ENCODE measurements at places on chromosomes 1 and 21.

DNA sequence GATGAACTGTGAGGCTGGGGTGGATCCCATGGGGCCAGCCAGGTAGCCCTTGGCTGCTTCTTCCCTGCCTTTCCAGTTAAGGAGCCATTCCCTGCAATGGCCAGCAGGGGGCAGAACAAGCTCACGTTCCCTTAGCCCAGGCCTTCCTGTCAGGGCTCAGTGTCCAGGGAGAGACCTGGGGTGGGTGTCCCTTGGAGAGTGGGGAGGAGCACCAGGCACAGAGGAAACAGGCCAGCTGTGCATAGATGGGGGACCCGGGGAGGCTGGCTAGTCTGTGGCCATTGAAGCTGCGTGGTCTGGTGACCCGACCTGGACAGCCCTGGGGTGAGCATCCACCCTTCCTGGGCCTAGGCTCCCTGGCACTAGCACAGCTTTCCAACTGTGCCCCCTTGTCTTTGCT, 13.2 kb upstream of the EPS8L3 start:
- peak; percentile 89 for DNase-seq

DNA sequence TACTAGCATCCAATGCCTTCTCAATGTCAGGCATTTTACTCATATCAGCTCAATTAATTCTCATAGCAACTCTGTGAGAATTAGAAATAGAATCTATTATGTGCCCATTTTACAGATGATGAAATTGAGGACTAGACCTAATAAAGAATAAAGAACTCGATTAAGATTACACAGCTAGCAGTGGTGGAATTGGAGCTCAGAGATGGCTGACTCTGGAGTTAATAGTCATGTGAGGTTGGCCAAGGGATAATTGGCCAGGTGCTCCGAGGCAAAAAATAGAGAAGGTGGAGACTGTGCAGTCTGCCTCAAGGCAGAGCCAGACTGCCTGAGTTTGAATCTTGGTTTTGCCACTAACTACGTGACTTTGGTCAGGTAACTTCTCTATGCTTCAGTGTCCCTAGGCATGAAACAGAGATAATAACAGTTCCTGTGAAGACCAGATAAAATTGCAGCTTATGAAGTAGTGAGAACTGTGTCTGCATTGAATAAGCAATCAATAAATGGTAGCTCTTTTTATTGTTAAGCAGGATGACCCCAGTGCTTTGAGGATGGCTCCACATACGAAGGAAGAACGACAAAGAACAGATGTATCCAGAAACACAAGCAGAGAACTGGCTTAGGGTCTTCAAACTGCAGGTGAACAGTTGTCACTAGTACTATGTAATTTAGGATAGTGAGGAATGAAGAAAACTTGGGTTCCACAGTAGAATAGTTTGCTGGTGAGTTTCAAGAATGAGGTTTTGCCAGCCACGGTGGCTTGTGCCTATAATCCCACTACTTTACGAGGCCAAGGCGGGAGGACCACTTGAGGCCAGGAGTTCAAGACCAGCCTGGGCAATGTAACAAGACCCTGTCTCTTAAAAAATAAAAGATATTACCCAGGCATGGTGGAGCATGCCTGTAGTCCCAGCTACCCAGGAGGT, 6.9 kb upstream of the CCSAP start:
- no peak for DNase-seq

DNA sequence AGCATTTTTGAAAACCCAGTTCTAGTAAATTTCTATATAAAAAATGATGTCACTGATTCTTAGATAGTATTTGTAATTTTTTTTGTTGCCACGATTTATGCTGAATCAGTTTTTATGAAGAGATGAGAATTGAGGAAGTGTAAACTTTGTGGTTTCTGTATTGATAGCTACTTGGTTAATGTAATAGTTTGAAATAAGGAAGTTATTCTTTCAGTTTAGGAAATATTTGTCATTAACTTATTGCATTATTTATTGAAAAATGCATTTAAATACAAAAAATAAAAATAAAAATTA, 97.8 kb downstream of the ZFYVE9 start:
- DNase-seq: no peak

GRCh38 chr1:2098301-2098698, 48.1 kb downstream of the PRKCZ start:
- DNase-seq: no peak

DNA sequence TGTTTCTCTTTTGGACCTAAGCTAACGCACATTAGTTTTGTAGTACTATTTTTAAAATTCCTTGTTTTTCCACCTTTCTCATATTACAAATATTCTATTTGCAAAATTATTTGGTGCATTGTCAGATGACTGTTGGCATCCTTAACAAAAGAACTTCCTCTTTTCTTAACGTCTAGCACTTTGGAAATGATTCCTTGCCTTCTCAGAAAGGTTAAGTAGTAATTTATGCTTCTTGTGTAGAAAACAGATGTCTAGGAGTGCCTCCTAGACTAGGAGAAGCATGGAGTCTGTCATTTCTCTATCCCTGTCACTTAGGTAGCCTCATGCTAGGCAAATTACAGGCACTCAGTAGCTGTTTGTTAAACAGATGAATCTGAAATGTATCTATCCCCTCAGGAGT, 64.4 kb downstream of the HSPA13 start:
- DNase-seq: no peak

DNA sequence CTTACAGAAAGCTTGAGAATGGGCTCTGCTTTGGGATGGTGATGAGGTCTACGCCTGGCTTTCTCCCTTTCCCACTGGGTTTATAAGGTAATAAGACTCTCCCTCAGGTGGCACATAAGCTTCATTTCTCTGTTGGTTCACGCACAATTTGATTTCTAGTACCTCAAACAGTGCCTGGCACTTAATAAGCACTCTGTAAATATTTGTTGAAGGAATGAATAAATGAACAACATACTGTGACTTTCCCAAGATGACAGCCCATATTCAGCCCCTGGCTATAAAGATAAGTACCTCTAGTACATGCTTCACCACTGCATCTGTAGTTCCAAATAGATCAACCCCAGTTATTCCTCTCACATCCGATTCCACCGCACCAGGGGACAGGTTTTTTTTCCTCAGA, 17.8 kb downstream of the COPA start:
- DNase-seq: no peak

GRCh38 chr1:211343607-211344006, 17.0 kb downstream of the TRAF5 start:
- DNase-seq: no peak

DNA sequence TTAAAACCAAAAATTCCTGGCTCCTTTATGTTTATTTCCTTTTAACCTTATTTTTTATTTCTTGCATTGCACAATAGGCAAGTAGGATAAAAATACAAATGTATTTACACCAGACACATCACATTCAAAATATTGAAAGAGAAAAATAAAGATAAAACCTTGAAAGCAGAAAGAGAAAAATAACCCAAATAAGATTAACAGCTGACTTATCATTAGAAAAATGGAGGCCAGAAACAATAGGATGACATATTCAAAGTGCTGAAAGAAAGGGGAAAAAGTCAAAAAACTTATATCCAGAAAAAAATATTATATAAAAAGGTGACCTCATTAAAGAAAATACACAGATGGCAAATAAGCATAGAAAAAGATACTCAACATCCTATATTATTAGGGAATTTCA, 459.4 kb downstream of the NUF2 start:
- DNase-seq: no peak

GRCh38 chr1:198018529-198018928, 101.4 kb downstream of the LHX9 start:
- DNase-seq: peak; percentile 96

DNA sequence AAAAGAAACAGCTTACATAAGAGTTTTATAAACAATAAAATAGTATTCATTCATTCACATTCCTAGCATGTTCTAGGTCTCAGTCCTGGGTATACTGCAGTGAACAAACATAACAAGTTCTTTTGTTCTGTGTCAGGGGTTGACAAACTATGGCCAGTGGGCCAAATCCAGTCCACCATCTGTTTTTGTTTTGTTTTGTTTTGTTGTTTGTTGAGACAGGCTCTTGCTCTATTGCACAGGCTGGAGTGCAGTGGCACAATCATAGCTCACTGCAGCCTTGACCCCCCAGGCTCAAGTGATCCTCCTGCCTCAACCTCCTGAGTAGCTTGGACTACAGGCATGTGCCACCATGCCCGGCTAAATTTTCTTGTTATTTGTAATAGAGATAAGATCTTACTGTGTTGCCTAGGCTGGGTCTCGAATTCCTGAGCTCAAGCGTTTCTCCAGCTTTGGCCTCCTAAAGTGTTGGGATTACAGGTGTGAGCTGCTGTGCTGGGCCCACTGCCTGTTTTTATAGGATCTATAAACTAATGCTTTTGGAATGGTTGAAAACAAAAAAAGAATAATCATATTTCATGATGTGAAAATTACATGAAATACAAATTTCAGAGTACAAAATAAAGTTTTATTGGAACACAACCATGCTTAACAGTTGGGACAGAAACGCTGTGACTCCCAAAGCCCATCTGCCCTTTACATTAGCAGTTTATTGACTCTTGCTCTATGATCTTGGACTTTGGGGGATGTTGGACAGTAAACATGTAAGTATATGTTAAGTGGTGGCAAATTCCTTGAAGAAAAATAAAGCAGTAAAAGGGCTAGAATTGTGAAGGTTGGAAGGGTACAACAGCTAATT, 17.9 kb downstream of the CAPZA1 start:
- peak; percentile 62 for DNase-seq

DNA sequence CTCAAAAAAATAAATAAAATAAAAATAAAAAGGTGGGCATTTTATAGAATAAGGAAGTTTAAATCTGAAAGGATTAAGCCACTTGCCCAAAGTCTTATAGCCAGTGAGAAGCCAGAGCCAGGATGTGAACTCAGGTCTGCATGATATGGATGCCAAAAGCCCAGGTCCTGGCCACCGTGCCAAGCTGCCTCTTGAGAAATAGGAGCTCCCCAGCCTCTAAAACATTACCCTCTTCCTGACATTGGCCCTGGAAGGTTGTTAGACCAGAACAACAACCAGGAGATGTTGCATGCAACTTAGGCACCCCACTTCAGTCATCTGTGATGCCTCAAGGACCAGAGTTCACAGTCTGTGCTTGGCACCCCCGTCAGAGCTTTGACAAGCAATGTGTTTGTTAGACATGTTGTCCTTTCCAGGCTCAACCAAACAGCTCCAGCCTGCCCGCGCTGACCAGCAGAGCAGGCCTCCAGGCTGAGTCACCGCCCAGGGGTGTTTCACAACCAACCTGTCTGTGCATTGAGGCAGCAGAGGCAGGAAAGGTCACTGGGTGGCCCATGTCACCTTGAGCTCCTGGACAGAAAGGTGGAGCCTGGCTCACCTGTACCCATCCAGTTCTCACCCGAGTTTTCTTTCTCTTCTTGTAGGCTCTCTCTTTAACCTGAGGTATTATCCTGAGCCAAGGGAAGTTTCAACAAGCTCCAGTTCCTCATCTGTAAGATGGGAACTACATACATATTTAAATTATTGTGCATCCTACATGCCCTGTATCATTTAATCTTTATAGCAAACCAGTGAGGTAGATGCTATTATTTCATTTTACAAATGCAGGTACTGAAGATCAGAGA, 14.9 kb upstream of the MED18 start:
- DNase-seq: peak; percentile 80

GRCh38 chr1:88998716-88999115, 6.3 kb upstream of the KYAT3 start:
- DNase-seq: no peak

GRCh38 chr1:230463760-230464159, 37.6 kb upstream of the PGBD5 start:
- DNase-seq: no peak

DNA sequence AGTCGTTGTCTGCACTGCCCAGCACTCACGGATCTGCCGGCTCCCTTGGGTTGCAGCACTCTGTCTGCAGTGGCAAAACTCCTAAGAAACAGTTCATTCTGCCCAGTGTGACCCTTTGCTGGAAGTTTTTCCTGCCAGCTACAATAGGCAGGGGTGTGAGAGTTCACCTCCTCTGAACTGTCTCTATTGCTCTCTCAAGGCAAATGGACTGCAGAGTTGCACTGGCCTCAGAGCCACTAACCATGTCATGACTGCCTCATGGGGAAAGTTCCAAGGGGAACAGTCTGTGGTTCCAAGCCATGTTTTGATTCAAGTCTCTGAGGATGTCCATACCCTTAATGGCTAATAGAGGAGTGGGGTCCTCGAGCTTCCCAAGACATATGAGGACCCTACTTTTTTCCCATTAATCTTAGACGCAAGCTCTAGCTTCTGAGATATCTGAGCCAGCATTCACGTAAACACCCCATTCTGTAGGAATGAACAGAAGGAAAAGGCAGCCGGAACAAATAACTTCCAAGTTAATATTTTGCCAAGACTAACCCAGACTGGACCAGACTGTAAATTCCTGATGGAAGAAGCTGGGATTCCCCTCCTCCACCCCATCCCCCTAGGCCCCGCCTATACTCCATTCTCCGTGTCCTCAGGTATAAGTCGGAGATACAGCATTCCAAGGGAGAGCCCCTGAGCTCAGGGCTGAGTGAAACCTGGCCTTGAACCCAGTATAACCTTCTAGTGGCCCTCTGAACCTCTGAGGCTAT, 93.8 kb upstream of the AKT3 start:
- no peak for DNase-seq

GRCh38 chr1:89429062-89429461, 65.2 kb downstream of the GBP6 start:
- DNase-seq: no peak

DNA sequence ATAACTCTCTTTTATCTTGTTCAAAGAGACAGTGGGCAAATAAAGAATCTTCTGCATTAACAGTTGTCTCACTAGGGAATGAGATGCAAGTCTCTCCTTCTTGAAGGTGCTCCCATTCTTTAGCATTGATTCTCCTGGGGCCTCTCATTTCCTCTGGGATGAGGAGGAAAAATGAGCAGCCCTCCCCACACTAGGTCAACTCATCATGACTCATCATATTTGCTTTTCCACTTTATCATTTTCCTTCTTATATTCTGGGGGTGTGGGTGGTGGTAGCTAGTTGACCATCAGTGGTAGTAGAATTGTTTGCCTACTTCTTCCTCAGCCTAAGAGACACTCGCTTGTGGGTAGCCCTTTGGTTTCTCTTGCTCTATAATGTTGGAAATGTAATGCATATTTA, 182.0 kb upstream of the C1orf87 start:
- DNase-seq: peak; percentile 35

- no peak for DNase-seq
Measured at GRCh38 chr1:14363036-14363590, 235.4 kb upstream of the KAZN start.

- DNase-seq: peak; percentile 55
Measured at GRCh38 chr1:170836141-170836540, 99.2 kb upstream of the MROH9 start.

- no peak for DNase-seq
Measured at GRCh38 chr1:2488688-2489087, 12.6 kb downstream of the PLCH2 start.

GRCh38 chr1:12338823-12339222, 109.0 kb downstream of the VPS13D start:
- DNase-seq: no peak

GRCh38 chr1:41432481-41433280, 51.8 kb downstream of the EDN2 start:
- peak; percentile 91 for DNase-seq
